Smooth muscle cell of the umbilical artery (primary cell): ENCODE measurements at places on chromosomes 12 and 14. TPM values are rescaled to one million over a fixed set of nuclear protein-coding genes. Genes with fewer than 3 reads are reported as not detected.

The TAS2R10 gene
- total RNA-seq, result 0.59 and 2.4 TPM in 2 replicates

The CCDC175 gene
- total RNA-seq, result not detected in 2 replicates

The TSPAN19 gene
- total RNA-seq, result 0.09 TPM in 1 of 2 replicates, not detected in the other

The CDKN1B gene
- 15.5 and 17.5 TPM in 2 replicates for total RNA-seq

The SLCO1B1 gene
- total RNA-seq, result not detected in 2 replicates

The PAN2 gene
- 15.7 and 22.2 TPM in 2 replicates for total RNA-seq

The HRK gene
- not detected in 2 replicates for total RNA-seq

The AVPR1A gene
- not detected in 2 replicates for total RNA-seq

The WSCD2 gene
- total RNA-seq, result not detected in 2 replicates

The RAD9B gene
- under 0.01 and 0.78 TPM in 2 replicates for total RNA-seq

The GLIPR1L2 gene
- 0.30 and 0.42 TPM in 2 replicates for total RNA-seq

The GALNT16 gene
- total RNA-seq, result 2.1 and 5.0 TPM in 2 replicates

The RNASE4 gene
- 19.6 and 23.4 TPM in 2 replicates for total RNA-seq

The CDKN3 gene
- total RNA-seq, result 4.8 and 20.7 TPM in 2 replicates

The CLEC14A gene
- total RNA-seq, result 0.74 and 1.2 TPM in 2 replicates

The GPRC5A gene
- 6.2 and 13.3 TPM in 2 replicates for total RNA-seq

The PROX2 gene
- not detected in 2 replicates for total RNA-seq

The KRT78 gene
- not detected in 2 replicates for total RNA-seq

The NUAK1 gene
- 75.8 and 96.5 TPM in 2 replicates for total RNA-seq

The CD163L1 gene
- total RNA-seq, result under 0.01 and 0.46 TPM in 2 replicates

The ZNF605 gene
- total RNA-seq, result 13.7 and 19.7 TPM in 2 replicates

The LRTM2 gene
- total RNA-seq, result not detected in 2 replicates

The SYNDIG1L gene
- total RNA-seq, result not detected in 2 replicates

The STON2 gene
- not detected in 2 replicates for total RNA-seq

The VCPKMT gene
- 7.1 and 7.7 TPM in 2 replicates for total RNA-seq

The FBXO21 gene
- total RNA-seq, result 73.9 and 95.7 TPM in 2 replicates

The NKX2-1 gene
- total RNA-seq, result not detected in 2 replicates

The NINJ2 gene
- total RNA-seq, result not detected in 2 replicates

The C12orf57 gene
- 47.2 and 210 TPM in 2 replicates for total RNA-seq

The CFAP54 gene
- total RNA-seq, result 1.4 and 1.8 TPM in 2 replicates

The LUM gene
- total RNA-seq, result 282 and 2,122 TPM in 2 replicates

The DIO2 gene
- 0.09 and 0.59 TPM in 2 replicates for total RNA-seq

The CCDC92 gene
- total RNA-seq, result 8.0 and 20.6 TPM in 2 replicates

The WIF1 gene
- total RNA-seq, result not detected in 2 replicates

The MMP17 gene
- total RNA-seq, result 18.4 and 20.7 TPM in 2 replicates
